ENCODE measurements at places on chromosomes 11 and 22.

GRCh38 chr22:37675930-37676735 is 697 bp downstream of the LGALS1 start:
- DNase-seq: no peak

DNA sequence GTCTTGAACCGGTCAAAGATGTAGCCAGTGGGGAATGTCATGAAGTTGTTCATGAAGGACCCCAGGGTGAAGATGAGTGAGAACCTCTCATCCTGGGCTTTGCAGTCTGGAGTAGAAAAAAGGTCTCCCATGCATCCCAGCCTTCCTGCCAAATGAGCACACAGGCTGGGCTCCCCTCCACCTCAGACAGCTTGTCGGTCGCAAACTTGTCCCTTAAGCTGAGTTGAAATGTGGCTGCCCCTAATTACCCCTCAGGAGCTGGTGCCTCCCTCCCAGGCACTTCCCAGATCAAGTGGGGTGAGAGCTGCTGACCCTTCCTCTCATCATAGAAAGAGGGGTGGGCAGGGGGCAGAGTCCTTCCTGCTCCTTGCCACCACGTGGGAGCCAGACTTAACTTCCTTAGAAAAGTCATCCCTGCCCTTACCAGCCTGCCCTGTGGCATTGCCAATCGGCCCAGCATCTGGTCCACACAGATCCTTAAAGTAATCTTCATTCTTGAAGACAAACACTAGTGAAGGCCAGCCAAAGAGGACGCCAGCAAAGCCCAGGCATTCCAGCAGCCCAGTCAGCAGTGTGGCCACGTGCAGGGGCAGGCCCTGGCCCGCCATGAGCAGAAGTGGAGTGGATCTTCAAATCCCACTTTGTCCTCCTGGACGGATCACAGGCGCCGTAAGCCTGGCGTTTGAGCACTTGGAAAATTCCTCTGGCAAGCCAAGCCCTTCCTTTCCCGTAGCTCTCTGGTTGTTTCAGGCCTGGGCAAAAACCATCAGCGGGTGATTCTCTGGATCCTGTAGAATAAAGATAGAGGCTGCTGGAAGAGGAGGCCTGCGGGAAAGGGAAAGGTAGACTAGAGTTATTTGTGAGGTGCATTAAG is 1.1 kb downstream of the SLC43A3 start:
- no peak for DNase-seq

DNA sequence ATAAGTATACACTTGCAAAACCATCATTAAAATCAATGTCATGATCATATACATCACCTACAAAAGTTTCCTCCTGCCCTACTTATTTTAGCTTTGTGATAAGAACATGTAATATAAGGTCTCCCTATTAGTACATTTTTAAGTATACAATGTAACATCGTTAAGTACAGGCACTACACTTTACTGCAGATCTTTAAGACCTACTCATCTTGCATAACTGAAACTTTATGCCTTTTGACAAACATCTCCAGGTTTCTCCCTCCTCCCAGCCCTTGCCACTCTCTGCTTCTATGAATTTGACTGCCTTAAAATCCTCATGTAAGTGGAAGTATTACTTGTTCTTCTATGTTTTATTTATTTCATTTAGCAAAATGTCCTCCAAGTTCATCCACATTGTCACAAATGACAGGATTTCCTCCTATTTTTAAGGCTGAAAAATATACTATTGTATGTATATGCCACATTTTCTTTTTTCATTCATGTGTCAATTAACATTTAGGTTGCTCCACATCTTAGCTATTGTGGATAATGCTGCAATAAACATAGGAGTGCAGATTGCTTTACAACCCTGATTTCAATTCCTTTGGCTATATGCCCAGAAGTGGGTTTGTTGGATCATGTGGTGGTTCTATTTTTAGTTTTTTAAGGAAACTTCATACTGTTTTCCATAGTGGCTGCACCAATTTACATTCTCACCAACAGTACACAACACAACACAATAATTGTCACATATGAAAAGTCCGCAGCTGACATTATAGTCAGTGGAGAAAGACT is 471.1 kb upstream of the ANO3 start:
- DNase-seq: peak; percentile 17

- peak; percentile 58 for DNase-seq
Measured at GRCh38 chr11:20388096-20389055, 860 bp downstream of the PRMT3 start.

DNA sequence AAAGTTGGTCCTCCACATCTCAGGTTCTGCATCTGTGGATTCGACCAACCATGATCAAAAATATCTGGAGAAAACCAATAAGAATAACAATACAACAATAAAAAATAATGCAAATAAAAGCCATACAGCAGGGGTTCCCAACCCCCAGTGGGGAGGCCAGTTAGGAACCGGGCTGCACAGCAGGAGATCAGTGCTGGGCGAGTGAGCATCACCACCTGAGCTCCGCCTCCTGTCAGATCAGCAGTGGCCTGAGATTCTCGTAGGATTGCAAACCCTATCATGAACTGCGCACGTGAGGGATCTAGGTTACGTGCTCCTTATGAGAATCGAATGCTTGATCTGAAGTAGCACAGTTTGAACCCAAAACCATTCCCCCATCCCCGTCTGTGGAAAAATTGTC is 25.4 kb upstream of the MYO18B start:
- no peak for DNase-seq

- DNase-seq: no peak
Measured at GRCh38 chr11:64090806-64091516, 55.2 kb downstream of the FLRT1 start.

- peak; percentile 81 for DNase-seq
Measured at GRCh38 chr22:30947816-30948454, 20.6 kb downstream of the MORC2 start.

GRCh38 chr11:43393765-43394355 is 35.1 kb downstream of the TTC17 start:
- no peak for DNase-seq

GRCh38 chr11:128904656-128905344 is 13.6 kb downstream of the KCNJ5 start:
- no peak for DNase-seq

- peak; percentile 86 for DNase-seq
Measured at GRCh38 chr11:60992842-60993409, 21.4 kb downstream of the CD6 start.

GRCh38 chr22:17110791-17111550 is 10.2 kb downstream of the TMEM121B start:
- no peak for DNase-seq

- no peak for DNase-seq
Measured at GRCh38 chr11:117613521-117613920, 183.5 kb downstream of the DSCAML1 start.

GRCh38 chr11:37671321-37671720 is 1073.3 kb upstream of the RAG2 start:
- no peak for DNase-seq

DNA sequence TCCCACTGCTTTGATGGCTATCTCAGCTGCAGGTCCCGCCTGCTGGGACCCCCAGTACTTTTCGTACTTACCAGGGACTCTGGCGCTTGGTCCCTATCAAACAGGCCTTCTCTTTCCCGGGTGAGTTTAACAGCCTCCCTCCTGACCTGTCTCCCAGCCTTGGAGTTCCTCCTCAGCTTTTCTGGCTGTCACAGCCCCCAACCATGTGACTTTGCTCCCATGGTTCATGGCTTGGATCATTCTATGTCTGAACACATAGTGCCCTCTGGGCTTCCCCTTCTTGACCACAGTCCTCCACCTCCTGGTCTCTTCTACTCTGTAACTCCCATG is 56.9 kb downstream of the PARVA start:
- DNase-seq: no peak

DNA sequence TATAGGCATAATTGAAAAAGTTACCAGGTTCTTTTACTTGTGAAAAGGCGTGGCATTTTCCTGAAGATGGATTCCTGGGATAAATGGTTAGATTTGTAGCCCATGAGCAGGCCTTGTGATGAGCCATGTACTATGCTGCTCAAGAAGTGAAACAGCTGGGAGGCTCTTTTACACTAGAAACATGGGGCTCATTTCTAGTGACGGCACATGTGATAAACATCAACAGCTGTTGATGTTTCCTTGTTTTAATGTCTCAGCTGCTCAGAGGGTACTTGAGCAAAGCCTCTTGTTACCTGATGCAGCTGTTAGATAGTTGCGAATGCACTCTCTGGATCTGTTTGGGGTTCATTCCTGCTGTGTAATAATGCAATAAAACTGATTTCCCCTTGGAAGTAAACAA is 396.8 kb downstream of the GUCY1A2 start:
- no peak for DNase-seq

- DNase-seq: no peak
Measured at GRCh38 chr22:25510876-25511275, 53.6 kb upstream of the GRK3 start.

- no peak for DNase-seq
Measured at GRCh38 chr11:15764326-15764725, 592.0 kb downstream of the SOX6 start.

DNA sequence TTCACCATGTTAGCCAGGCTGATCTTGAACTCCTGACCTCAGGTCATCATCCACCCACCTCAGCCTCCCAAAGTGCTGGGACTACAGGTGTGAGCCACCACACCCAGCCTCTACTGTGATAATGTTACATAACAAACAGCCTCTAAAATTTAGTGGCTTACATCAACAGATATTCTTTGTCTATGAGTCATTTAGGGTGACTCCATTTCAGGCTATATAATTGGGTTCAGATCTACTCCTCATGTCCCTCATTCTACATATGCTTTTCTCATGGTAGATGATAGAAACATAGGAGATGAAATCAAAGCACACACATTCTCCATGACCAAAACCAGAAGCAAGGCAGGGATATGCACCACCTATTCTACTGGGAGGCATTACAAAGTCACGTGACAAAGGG is 72.7 kb downstream of the SIK2 start:
- DNase-seq: no peak

DNA sequence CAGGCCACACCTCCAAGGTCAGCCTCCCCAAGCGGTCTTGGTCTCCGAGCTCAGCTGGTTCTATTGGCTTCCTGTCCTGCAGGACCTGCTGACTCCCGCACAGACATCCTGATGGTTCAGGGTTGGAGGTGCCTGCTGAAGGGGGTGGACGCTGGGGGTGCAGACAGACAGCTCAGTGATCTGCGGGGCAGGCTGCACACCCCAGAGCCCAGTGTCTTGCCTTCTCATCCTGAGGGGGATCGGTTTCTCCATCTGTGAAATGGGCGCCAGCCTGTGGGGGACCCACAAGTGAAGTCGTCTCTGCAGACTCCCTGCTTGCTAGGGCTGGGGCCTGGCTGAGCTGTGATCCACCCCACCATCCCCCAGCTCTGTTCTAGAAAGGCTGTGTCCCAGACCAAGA is 13.8 kb downstream of the FLRT1 start:
- DNase-seq: no peak

DNA sequence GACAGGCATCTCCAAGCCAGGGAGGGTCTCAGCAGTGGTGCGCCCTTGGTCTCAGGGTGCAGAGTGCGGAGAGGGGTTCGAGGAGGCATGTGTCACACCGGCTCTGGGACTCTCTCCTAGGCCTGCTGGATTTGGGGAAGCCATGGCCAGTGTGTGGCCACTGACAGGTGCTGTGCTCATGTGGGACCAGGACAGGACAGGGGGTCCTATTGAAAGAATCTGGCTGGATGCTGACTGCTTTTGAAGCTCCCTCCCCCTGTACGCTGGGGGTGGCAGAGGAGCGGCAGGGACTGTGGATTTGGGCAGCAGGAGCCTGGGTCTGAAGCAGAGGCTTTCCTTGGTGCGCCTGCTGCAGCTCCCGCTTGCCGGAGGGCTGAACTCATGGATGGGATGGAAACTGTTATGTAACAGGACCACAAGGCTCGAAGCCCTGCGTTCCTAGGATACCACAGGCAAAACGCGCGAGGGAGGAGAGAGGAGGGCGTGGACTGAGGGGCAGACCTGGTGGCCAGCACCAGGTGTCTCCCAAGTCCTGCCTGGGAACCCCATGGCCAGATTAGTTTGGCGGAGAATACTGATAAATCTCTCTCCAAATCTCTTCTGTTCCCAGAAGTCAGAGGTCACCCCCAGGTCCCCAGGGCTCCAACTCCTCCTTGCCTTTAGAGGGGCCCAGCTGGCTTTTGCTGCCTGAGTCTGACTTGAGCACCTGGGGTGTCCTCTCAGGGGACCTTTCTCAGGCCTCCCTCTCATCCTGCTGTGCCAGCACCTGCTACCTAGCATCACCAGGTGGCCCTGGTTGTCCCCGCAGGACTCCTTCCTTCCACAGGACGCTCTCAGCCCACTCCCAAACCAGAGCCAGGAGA is 13.8 kb upstream of the TEF start:
- no peak for DNase-seq

DNA sequence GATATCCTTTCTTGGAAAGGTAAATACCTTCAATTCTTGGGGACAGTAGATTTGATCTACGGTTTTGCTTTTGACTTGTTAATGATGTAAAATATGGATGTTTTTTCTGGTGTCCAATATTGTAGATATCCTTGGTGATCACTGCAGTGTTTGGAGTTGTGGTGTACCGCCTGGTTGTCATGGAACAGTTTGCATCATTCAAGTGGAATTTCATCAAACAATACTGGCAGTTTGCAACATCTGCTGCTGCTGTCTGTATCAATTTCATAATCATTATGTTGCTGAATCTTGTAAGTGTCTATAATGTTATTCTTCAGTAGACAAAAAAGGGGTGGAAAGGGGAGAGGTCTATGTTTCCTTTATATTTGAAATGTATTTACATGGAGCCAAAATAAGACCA is 27.4 kb upstream of the MUC15 start:
- DNase-seq: no peak

- peak; percentile 36 for DNase-seq
Measured at GRCh38 chr11:16078936-16079335, 277.4 kb downstream of the SOX6 start.

DNA sequence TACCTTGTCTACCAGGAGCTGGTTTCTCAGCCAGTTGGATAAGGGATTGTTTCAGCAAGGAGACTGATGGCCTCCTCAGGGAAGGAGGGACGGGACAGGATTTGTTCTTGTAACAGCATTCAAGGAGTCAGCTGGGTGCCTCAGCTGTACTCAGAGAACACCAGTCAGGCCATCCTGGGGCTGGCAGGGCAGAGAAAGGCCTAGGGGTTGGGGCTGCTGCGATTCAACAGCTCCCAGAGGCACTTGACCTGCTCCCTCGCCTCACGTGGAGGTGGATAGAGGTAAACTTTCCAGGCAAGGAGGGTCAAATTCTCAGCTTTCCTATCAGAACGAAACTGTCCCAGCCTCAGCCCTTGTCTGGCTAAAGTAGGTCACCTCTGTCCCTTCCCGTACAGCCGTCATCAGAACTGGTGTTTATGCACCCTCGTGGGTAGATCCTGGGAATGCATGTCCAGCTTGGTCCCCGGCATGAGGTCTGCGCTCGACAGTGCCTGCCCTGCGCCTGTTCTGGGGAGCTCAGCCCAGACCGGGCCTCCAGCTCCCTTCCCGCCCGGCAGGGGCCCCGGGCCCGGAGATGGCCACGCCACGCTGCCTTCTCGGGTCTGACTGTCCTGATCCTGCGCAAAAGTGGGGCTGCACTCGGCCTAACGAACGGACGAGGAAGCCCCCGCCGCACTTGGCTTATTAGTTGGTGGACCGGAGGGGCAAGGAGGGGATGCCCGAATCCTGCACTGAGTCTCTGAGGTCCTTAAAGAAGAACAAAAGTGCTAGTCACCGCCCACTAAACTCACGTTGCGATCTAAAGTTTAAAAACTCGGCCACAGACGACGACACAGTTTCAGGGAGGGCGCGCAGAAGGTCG is 762 bp upstream of the CCDC134 start:
- DNase-seq: peak; percentile 20

GRCh38 chr11:13116491-13116890 is 107.4 kb downstream of the RASSF10 start:
- DNase-seq: no peak

GRCh38 chr11:2390091-2390724 is 10.3 kb upstream of the TSSC4 start:
- DNase-seq: no peak

GRCh38 chr11:40139536-40139935 is 1319.9 kb downstream of the LRRC4C start:
- no peak for DNase-seq

All from spinal cord (tissue), 10 donors.